ENCODE measurements at places on chromosomes 1 and 21.
A peak's percentile ranks its signal among the peaks of the same experiment; 100 is the strongest.

GRCh38 chr1:17885663-17886320, 130.7 kb downstream of the ACTL8 start:
- no peak overlapping the region for H3K27ac ChIP-seq
- H3K27me3 ChIP-seq, result no peaks in the 10 kb centered on the region
- H3K36me3 ChIP-seq, result no peaks in the 10 kb centered on the region

DNA sequence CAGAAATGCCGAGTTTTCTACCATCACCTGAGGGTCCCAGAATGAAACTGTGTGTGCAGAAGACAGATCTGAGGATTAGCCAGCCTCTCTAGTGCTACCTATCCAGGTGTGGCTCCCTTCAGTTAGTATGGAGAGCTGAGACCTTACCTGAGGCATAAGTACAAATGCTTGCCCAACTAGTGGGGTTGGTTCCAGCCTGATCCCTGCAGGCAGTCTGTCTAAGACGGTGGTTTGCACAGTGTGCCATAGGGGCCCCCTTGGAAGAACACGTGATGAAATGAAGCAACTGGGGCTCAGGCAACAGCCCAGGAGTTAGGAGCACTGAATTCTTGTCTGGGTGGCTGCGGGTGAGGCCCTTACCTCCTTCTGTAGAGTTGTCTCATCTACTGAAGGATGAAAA, 15.6 kb downstream of the S100A7A start:
- no peak overlapping the region for H3K27ac ChIP-seq
- no peaks in the 10 kb centered on the region for H3K36me3 ChIP-seq
- H3K4me3 ChIP-seq, result no peak overlapping the region
- H3K4me1 ChIP-seq, result no peaks in the 10 kb centered on the region
- no peaks in the 10 kb centered on the region for H3K27me3 ChIP-seq

DNA sequence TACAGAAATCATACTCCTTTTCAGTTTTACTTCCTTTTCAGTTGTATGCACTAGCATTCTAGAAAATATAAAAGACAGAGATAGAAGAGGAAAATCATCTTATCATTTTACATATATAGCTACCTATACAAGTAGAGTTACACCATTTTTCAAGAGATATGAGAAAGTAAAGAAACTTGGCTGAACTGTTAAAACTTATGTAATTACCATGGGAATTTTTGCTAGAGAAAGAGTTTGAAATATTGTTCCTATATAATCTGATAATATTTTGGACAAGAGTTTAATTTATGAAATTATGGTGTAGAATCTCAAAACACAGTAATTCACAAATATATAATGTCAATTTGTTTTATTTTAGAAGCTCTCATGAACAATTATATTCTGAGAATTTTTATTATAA, 180.8 kb downstream of the PLPPR4 start:
- no peaks in the 10 kb centered on the region for H3K36me3 ChIP-seq
- peaks cover 2% of the 10 kb centered on the region for H3K27me3 ChIP-seq
- H3K4me3 ChIP-seq, result no peak overlapping the region
- H3K4me1 ChIP-seq, result no peaks in the 10 kb centered on the region
- H3K27ac ChIP-seq, result no peak overlapping the region

GRCh38 chr1:97610102-97610501, 310.7 kb downstream of the DPYD start:
- no peaks in the 10 kb centered on the region for H3K36me3 ChIP-seq
- no peak overlapping the region for H3K4me3 ChIP-seq
- H3K27ac ChIP-seq, result no peak overlapping the region
- DNase-seq, result no peak
- H3K27me3 ChIP-seq, result no peaks in the 10 kb centered on the region

- DNase-seq, result no peak
- no peaks in the 10 kb centered on the region for H3K4me1 ChIP-seq
- no peak overlapping the region for H3K4me3 ChIP-seq
- H3K27me3 ChIP-seq, result no peaks in the 10 kb centered on the region
Observed at GRCh38 chr1:180031664-180032063, 77.1 kb downstream of the CEP350 start.

GRCh38 chr1:94274561-94274960, 37.2 kb upstream of the ARHGAP29 start:
- H3K36me3 ChIP-seq, result no peaks in the 10 kb centered on the region
- H3K27me3 ChIP-seq, result no peaks in the 10 kb centered on the region
- no peak overlapping the region for H3K4me3 ChIP-seq
- no peak for DNase-seq

GRCh38 chr1:70247768-70248167, 26.6 kb downstream of the SRSF11 start:
- no peaks in the 10 kb centered on the region for H3K4me1 ChIP-seq
- no peak for DNase-seq
- H3K36me3 ChIP-seq, result no peaks in the 10 kb centered on the region

DNA sequence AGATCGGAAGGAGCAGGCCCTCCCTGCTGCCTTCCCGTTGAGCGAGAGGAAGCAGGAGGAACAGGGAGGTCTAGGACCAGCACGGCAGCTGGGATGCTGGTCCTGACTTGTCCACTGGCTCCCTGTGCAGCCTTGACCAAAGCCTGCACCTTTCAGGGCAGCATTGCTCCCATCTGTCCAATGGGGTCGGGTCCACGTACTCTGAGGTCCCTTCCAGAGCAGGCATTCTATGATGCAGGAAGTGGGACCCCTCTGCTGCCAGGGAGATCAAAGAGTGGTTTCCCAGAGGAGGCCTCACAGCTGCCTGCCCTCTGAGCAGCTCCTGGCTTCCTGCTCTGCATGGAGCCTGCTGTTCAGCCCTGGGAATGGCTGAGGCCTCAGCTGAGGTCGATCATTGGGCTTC, 21.7 kb upstream of the ZNF362 start:
- H3K36me3 ChIP-seq, result no peaks in the 10 kb centered on the region
- no peak overlapping the region for H3K4me3 ChIP-seq
- no peak for DNase-seq
- no peaks in the 10 kb centered on the region for H3K4me1 ChIP-seq

DNA sequence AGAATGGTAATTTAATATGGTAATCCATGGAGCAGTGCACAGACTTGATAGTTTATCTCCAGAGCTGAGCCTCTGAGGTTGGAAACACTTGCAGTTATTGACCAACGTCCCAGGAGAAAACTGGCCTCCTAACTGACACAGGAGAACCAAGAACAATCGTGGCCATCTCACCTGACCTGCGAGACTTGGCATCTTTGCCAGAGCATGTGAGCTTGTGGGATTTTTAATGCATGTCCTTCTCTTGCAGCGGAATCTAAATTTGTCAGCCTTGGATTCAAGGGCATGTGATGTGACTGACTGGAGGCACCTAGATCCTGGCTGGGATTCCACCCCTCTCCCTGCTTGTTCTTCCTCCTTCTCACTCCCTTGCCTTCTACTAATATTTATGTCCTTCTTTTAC, 27.8 kb upstream of the SLC26A9 start:
- no peaks in the 10 kb centered on the region for H3K4me1 ChIP-seq
- no peak overlapping the region for H3K4me3 ChIP-seq
- H3K27me3 ChIP-seq, result no peaks in the 10 kb centered on the region
- no peaks in the 10 kb centered on the region for H3K36me3 ChIP-seq

GRCh38 chr1:171357179-171357578, 43.2 kb downstream of the FMO4 start:
- H3K4me1 ChIP-seq, result no peaks in the 10 kb centered on the region
- H3K4me3 ChIP-seq, result no peak overlapping the region
- no peaks in the 10 kb centered on the region for H3K36me3 ChIP-seq
- H3K27me3 ChIP-seq, result no peaks in the 10 kb centered on the region
- no peak for DNase-seq
- H3K27ac ChIP-seq, result no peak overlapping the region

GRCh38 chr1:3501856-3502640, 47.6 kb downstream of the ARHGEF16 start:
- H3K36me3 ChIP-seq, result no peaks in the 10 kb centered on the region
- H3K27me3 ChIP-seq, result no peaks in the 10 kb centered on the region
- no peaks in the 10 kb centered on the region for H3K4me1 ChIP-seq
- H3K27ac ChIP-seq, result no peak overlapping the region
- DNase-seq, result peak; percentile 47

DNA sequence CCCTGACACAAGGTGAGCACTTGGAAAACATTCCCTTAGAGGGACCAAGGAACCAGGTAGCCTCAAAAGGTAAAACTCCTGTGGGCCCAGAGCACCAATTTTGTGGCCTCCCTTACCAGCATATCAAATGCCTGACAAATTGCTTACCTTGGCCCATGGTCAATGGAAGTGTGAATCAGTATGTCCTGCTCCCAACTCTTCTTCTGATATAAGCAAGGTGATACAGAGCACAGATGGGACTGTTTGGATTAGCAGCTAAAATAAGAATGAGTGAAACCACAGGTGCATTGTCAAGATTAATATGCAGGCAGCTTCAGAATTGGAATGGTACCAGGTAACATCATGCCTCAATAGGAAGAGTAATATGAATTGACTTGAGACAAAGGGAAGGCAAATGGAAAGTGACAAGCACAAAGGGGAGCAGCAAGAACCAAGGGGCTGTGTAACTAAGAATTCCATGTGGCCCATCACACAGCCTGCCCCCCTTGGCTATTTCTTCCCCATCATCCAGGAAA, 156.8 kb upstream of the KCND3 start:
- no peak overlapping the region for H3K27ac ChIP-seq
- no peaks in the 10 kb centered on the region for H3K27me3 ChIP-seq
- no peaks in the 10 kb centered on the region for H3K36me3 ChIP-seq
- no peak for DNase-seq

GRCh38 chr1:203104789-203105390, 19.1 kb upstream of the MYOG start:
- no peaks in the 10 kb centered on the region for H3K4me1 ChIP-seq
- H3K27me3 ChIP-seq, result no peaks in the 10 kb centered on the region
- no peaks in the 10 kb centered on the region for H3K36me3 ChIP-seq
- no peak overlapping the region for H3K27ac ChIP-seq
- no peak overlapping the region for H3K4me3 ChIP-seq

GRCh38 chr1:75742047-75742625, 17.6 kb downstream of the ACADM start:
- no peaks in the 10 kb centered on the region for H3K27me3 ChIP-seq
- no peaks in the 10 kb centered on the region for H3K4me1 ChIP-seq
- no peak for DNase-seq

DNA sequence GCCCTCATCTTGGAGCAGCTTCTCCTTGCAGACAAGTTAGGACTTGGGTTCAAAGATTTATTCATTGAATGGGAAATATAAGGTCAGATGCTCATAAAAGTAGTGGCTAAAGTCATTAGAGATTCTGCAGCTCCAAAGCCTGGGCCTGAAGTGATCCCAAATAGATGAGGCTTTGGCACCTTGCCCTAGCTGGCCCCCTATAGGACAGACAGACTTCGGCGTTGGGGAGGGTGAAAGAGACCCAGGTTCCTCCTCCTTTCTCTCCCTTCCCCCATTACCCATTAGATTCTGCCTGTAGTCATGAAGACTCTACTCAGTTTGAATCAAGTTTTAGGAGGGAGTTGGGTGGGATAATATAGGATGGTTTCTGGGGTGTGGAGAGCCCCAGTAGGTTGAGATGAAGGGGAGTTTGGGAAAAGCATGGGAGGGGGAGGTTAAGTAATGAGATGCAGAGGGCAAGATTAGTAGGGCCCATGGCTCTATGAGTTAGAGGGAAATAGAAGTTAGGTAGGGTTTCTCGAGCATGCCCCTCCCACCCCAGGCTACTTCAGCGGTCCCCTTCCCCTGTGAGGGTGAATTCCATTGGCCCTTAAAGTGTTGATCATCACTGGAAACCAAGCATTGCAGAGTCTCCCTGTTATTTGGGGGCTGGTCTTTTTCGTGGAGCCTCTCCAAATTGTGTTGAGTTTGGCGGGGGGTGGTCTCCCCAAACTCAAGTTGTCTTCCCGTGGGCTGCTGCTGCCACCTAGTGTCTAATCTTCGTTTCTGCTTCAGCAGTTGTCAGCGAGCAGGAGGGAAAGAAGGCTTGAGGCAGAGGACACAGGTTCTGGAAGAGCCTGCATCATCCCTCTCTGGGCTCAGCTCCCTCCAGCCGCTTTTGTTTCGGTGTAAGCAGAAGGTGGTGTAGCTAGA, 2.1 kb upstream of the AHDC1 start:
- H3K36me3 ChIP-seq, result no peaks in the 10 kb centered on the region
- peak; percentile 65 for DNase-seq
- H3K4me1 ChIP-seq, result no peaks in the 10 kb centered on the region
- no peak overlapping the region for H3K4me3 ChIP-seq
- no peak overlapping the region for H3K27ac ChIP-seq

DNA sequence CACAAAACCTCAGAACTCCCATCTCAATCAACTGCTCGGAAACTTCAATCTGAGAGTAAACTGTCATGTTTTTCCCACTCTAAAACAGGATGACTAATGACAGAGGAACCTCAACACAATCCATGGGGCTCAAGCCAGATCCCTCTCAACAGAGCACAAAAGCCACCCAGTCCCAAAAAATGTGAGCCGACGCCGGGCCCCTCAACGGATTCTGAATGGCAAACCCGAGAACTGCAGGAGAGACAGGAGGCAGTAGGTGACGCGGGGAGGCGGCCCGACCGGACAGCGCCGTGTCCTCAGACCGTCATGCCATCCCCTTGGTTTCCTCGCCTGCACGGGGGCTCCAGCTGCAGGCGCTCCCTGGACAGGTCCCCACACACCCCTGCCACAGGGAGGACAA, 53.4 kb downstream of the SSBP3 start:
- H3K27me3 ChIP-seq, result no peaks in the 10 kb centered on the region
- H3K27ac ChIP-seq, result no peak overlapping the region
- H3K36me3 ChIP-seq, result no peaks in the 10 kb centered on the region
- peaks cover 37% of the 10 kb centered on the region for H3K4me1 ChIP-seq
- no peak for DNase-seq

DNA sequence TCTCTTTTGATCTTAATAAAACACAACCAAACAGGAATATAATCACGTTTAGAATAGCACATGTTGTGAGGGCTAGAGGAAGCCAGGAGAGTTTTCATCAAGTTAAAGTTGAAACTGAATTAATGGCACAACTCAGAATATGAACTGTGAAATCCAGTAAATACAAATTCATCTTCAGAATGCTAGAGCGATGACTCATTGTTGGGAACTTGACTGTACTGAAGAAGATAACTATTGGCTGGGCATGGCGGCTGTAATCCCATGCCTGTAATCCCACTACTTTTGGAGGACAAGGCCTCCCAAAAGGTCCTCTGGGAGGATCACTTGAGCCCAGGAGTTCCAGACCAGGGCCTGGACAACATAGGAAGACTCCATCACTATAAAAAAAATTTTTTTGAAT, 8.8 kb downstream of the SYF2 start:
- H3K4me1 ChIP-seq, result no peaks in the 10 kb centered on the region
- no peak for DNase-seq
- H3K27me3 ChIP-seq, result no peaks in the 10 kb centered on the region
- no peak overlapping the region for H3K27ac ChIP-seq
- no peak overlapping the region for H3K4me3 ChIP-seq

DNA sequence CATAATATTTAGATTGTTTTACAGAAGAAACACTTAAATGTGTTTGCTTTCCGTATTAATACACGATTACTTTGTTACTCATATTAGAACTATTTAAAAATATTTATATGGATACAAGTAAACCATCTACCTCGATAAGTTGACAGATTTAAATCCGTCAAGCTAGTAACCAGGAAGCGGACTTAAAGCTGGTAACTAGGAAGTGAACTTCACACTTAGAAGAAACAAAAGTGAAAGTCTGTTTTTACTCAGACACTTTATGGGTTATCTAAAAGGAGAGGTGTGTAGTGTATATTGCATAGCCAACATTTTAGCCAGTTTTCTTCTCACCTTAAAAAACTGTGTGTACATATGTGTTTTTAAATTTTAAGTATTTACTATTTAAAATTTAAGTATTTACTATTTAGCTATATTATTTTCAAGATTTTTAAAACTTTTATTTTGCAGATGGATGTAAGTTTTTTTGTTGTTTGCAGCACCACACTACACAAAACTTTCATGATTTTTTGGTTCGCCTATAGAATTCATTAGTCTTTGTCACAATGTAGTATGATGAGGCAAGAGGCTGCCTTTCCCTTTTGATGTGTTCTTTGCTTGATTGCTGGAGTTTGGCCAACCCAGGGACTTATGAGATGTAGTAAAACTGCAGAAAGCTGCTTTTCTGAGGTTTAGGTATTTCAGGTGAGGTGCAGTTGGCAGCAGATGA, 2.7 kb downstream of the USP25 start:
- DNase-seq, result no peak
- H3K4me1 ChIP-seq, result peaks cover 7% of the 10 kb centered on the region
- H3K4me3 ChIP-seq, result peak overlapping the region; percentile 49
- peak overlapping the region; percentile 44 for H3K27ac ChIP-seq

Measured in uterus (tissue), 4 donors.